Thyroid gland (tissue), 4 donors: ENCODE measurements at places on chromosomes 7 and 10.

DNA sequence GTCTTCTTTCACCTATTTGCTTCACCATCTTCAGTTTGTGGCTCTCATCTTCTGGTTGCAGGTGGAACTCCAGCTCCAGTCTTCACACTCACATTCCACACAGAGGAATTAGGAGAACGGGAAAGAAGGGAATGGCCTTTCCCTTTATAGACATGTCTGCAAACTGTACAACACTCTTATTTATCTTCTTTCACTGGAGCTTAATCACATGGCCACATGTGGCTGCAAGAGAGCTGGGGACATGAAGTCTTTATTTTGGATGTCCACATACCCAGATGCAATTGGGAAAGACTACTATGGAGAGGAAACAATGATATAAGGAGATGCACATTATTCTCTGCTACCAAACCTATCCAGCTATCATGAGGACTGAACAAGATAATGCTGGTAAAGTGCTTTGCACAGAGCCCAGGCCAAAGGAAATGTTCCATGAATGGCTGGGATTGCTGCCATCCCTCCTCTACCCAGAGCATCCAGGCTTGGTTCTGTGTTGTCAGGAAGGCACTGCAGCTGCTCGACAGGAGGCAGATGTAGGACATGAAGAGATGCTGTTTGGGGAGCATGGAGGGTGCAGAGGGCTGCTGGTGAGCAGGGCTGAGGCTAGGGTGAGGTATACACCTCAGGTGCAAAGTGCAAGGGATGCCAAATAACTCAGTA lies 183.8 kb upstream of the TBX20 start:
- no peak for DNase-seq

GRCh38 chr10:100874702-100875483 lies 37.9 kb upstream of the SLF2 start:
- no peak for DNase-seq

GRCh38 chr7:44104860-44105771 lies 971 bp downstream of the AEBP1 start:
- DNase-seq = no peak

DNA sequence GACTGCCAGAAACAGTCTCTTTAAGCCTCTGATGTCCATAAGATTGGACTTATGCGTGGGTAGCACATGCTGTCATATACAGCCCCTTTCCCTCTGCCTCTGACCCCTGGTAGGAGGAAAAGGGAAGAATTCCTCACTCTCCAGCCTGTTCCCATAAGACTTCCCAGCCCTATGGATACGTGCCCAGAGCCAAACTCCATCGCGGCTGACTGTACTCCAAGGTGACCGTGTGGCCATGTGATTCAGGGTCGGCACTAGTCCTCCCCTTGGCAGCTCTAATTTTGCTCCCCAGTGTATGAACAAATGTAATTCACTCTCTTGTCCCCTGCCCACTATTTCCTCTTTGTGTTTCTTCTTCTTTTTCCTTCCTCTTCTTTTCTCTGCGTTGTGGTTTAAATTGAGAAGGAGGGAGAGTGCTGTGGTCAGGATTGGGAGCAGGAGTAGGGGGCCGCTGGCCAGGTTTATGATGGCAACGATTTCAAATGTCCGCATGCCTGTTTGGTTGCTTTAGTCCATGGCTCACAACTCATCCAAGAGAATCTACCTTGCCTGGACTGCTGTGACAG lies 43.8 kb downstream of the PRLHR start:
- no peak for DNase-seq

- no peak for DNase-seq
Observed at GRCh38 chr7:137331378-137331777, 12.2 kb downstream of the PTN start.

GRCh38 chr7:55622241-55622640 lies 49.9 kb upstream of the VOPP1 start:
- DNase-seq = no peak

DNA sequence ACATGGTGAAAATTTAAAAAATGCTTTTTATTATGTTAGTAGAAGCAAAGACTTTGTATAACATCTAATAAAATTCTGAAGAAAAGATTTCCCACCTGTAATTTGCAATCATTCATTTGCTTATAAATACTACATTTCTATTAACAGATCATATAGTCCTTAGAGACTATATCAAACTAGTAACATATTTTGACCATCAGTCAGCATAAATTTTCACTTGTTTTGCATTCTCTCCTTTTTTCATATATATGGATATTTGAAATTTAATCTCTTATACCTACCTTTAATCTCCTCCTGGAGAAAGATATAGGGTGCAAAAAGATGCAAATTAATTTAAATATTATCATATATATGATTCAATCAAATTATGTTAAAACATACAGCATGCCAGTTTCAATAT lies 16.9 kb upstream of the TAS2R16 start:
- DNase-seq = no peak

DNA sequence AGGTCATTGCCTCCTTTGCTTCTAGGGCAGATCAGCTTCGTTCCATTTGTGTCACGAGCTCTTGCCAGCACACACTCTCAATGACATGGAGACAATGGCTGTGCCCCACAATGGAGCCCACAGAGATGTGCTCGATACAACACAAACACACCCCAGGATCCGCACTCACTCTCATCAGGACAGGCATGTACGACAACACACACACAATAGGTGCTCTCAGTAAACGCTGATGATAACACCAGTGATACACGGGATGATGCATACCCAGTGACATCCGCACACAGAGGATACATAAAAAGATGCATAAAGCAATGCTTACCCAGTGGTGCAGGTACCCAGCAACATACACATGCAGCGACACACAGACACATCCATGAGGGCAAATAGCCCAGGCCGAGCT lies 61.2 kb upstream of the LBX1 start:
- no peak for DNase-seq

DNA sequence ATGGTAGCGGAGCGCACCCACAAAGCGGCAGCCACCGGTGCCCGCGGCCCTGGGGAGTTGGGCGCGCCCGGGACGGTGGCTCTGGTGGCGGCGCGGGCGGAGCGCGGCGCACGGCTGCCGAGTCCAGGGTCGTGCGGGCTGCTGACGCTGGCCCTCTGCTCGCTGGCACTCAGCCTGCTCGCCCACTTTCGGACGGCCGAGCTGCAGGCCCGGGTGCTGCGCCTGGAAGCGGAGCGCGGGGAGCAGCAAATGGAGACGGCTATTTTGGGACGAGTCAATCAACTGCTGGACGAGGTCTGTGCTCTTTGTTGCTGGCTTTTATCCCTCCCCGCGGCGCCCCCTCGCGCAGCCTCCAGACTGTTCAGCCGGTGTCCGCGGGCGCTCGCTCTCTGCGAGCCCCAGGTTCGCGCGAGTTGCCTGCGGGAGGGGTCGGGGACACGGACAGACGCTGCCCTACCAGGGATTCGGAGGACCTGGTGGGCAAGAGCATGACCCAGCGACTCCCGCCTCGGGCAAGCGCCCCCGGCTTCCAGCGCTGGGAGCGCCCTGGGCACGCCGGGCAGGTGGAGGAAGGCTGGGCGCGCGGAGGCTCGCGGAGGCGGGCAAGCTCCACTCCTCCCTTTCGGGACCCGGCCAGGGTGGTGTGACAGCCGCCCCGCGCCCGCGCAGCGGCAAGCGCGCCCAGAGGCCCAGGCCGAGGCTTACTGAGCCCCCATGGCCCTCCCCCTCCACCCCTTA lies 887 bp downstream of the COL13A1 start:
- peak; percentile 36 for DNase-seq

DNA sequence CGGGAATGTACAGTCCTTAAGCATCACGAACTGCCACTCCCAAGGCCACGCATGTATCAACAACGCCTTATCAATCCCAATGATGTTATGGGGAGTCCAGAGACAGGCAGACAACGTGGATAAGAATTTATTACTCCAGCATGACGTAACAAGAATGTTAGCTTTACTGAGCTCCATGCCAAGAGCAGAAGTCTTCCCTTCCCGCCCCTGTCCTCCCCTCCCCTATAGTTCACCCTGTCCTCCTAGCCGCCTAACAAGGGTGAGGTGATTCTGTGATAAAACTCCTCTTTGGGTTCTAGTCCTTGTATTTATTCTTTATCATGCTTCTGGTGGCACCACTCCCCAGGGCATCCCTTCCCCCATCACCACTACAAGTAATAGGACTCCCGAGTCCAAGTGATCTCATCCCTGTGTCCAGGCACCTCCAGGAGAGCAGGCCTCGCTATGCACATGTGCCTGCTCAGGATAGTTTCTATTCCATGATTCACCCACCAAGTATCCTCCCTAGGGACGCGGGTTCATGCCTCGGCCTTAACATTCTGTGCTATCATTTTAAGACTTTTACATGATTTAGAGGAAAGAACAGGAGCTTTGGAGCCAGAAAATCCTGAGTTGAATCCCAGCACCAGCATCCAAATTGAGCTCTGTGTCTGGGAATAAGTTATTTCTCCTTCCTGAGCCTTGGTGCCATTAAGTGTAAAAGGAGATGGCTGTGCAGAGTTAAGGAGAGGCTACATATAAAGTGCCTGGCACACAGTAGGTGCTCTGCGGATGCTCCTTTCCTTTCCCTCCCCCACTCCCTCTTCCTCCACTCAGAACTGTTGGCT lies 15.4 kb downstream of the GSDME start:
- no peak for DNase-seq
